ENCODE measurements at places on chromosomes 1 and 21.

DNA sequence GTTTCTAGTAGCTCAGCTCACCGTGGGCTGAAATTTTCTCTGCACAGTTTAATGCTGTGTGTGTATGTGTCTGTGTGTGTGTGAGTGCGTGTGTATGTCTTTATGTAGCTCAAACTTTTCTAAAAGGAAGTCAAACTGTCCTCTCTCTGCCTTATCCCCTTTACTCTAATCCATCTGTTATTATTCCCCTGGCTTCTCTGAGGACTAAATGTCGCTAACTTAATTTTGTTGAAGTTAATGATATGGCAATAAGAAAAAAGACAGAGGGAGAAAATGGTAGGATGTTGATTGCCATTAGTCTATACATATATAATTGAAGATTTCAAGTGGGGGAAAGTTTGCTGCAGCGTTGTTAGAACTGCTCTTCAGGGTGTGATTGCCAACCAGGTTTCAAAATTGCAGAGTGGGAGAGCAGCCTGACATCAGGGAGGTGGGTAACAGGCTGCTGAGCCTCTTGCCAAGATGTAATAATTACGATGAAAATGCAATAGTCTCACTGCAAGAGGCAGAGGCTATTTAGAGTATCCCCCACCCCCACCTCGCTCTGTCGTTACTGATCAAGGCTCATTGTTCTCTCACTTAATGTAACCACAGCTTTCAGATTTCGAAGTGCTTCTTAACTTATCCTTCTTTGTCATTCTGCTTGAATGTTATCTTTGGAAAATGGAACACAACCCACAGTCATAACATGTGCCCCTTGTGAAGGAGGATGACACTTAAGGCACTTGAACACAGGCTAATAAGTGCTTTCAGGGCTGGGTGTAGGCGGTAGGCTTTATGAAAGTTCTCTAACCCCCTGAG lies 559.0 kb upstream of the PLXNA2 start:
- no peaks in the 10 kb centered on the region for H3K36me3 ChIP-seq
- H3K27me3 ChIP-seq, result peaks cover 14% of the 10 kb centered on the region
- H3K27ac ChIP-seq, result no peak overlapping the region
- DNase-seq, result no peak
- H3K4me3 ChIP-seq, result no peak overlapping the region
- no peaks in the 10 kb centered on the region for H3K4me1 ChIP-seq

DNA sequence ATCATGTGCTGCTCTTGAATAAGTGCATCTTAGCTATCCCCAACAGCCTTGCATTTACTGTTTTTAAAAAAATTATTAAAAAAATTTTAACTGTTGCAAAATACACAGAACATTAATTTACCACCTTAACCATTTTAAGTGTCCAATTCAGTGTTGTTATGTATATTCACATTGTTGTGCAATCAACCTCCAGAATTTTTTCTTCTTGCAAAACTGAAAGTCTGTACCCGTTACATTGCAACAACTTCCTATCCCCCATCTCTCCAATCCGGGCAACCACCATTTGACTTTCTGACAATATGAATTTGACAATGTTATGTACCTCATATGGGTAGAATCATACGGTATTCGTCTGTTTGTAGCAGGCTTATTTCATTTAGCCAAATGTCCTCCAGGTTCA lies 83.1 kb downstream of the FMN2 start:
- no peak overlapping the region for H3K27ac ChIP-seq
- H3K4me3 ChIP-seq, result no peak overlapping the region
- H3K36me3 ChIP-seq, result peaks cover 7% of the 10 kb centered on the region
- H3K4me1 ChIP-seq, result peaks cover 4% of the 10 kb centered on the region

GRCh38 chr1:227369102-227369760 lies 50.9 kb upstream of the CDC42BPA start:
- DNase-seq, result peak; percentile 25
- peaks cover 39% of the 10 kb centered on the region for H3K4me1 ChIP-seq
- H3K36me3 ChIP-seq, result no peaks in the 10 kb centered on the region
- no peak overlapping the region for H3K4me3 ChIP-seq

DNA sequence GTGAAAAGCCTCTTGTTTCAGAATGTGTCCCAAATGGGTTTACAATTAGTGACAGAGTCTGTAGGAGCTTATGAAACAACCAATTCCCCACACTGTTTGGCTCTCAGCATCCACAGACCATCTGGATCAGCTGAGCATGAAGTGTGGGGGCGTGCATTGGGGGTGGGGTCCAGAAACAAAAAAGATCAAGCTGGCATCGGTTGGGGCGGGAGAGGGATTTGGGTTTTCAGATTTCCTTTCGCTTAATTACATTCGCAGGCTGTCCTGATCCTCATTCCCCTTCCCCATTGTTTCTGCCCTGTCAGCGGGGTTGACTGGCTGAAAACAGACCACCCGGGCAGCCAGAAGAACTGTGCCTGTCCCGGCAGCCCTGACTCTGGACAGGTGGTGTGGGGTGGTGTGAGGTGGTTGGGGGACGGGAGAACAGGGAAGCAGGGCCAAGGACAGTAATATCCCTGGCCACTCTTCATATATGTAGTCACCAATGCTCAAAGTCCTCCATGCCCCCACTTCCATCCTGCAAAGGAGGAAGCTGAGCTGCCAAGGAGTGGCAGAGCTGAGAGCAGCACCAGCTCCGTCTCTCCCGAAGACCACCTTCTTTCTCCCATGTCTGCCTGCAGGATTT lies 92.0 kb downstream of the IER5 start:
- no peaks in the 10 kb centered on the region for H3K36me3 ChIP-seq
- H3K4me1 ChIP-seq, result peaks cover 10% of the 10 kb centered on the region
- H3K4me3 ChIP-seq, result peak overlapping the region; percentile 11
- peaks cover 48% of the 10 kb centered on the region for H3K27me3 ChIP-seq
- DNase-seq, result peak; percentile 49

DNA sequence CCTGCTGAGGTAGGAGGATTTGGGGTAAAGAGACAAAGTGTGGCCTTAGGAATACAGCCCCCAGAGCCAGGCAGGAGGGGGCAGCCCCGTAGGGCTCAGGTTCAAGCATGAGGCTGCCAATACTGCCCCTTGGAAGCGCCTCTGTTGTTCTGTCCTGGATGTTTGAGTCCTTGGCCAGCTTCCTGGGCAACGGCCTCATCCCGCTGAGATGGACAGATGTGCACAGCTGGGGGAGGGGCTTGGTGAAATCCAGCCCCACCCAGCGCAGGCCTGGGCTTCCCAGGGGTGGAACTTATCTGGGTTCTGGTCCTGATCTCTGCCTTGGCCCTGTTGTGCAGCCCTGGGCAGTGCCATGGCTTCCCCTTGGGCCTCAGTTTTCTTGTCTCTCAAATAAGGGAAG lies 34.8 kb upstream of the MAN1C1 start:
- H3K36me3 ChIP-seq, result no peaks in the 10 kb centered on the region
- H3K4me1 ChIP-seq, result no peaks in the 10 kb centered on the region
- H3K27ac ChIP-seq, result no peak overlapping the region
- no peaks in the 10 kb centered on the region for H3K27me3 ChIP-seq

- no peaks in the 10 kb centered on the region for H3K36me3 ChIP-seq
- H3K27me3 ChIP-seq, result no peaks in the 10 kb centered on the region
- H3K4me3 ChIP-seq, result no peak overlapping the region
- DNase-seq, result no peak
- no peaks in the 10 kb centered on the region for H3K4me1 ChIP-seq
Observed at GRCh38 chr1:110893908-110894490, 21.1 kb downstream of the CD53 start.

- no peak for DNase-seq
- no peaks in the 10 kb centered on the region for H3K36me3 ChIP-seq
- H3K27ac ChIP-seq, result no peak overlapping the region
- no peaks in the 10 kb centered on the region for H3K4me1 ChIP-seq
- H3K4me3 ChIP-seq, result no peak overlapping the region
Observed at GRCh38 chr1:9101510-9102146, 27.3 kb downstream of the GPR157 start.

GRCh38 chr1:88777604-88778149 lies 93.6 kb downstream of the PKN2 start:
- peaks cover 6% of the 10 kb centered on the region for H3K4me1 ChIP-seq
- no peak for DNase-seq
- peaks cover 51% of the 10 kb centered on the region for H3K36me3 ChIP-seq
- H3K4me3 ChIP-seq, result no peak overlapping the region

GRCh38 chr1:244409701-244410100 lies 42.0 kb downstream of the ADSS2 start:
- peaks cover 70% of the 10 kb centered on the region for H3K36me3 ChIP-seq
- H3K27ac ChIP-seq, result peak overlapping the region; percentile 40
- DNase-seq, result no peak
- peaks cover 4% of the 10 kb centered on the region for H3K4me1 ChIP-seq
- no peaks in the 10 kb centered on the region for H3K27me3 ChIP-seq

- no peak for DNase-seq
- peaks cover 1% of the 10 kb centered on the region for H3K4me1 ChIP-seq
- no peaks in the 10 kb centered on the region for H3K27me3 ChIP-seq
- H3K36me3 ChIP-seq, result peaks cover 16% of the 10 kb centered on the region
- no peak overlapping the region for H3K27ac ChIP-seq
Observed at GRCh38 chr1:156203331-156203730, 9.4 kb downstream of the SLC25A44 start.

DNA sequence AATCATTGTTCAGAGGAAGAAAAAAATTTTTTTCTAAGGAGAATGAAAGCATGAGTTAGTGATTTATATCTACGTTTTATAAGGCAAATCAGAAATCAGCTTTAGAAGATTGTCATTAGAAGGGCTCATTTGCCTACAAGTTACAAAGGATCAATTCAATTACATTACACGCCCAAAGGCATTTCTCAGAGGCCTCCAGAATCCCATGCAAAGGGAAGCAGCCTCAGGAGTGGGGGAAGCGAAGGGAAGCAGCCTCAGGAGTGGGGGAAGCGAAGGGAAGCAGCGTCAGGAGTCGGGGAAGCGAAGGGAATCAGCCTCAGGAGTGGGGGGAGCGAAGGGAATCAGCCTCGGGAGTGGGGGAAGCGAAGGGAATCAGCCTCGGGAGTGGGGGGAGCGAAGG lies 206.2 kb downstream of the GREM2 start:
- H3K4me1 ChIP-seq, result no peaks in the 10 kb centered on the region
- no peak overlapping the region for H3K4me3 ChIP-seq
- H3K27ac ChIP-seq, result no peak overlapping the region
- H3K36me3 ChIP-seq, result no peaks in the 10 kb centered on the region

DNA sequence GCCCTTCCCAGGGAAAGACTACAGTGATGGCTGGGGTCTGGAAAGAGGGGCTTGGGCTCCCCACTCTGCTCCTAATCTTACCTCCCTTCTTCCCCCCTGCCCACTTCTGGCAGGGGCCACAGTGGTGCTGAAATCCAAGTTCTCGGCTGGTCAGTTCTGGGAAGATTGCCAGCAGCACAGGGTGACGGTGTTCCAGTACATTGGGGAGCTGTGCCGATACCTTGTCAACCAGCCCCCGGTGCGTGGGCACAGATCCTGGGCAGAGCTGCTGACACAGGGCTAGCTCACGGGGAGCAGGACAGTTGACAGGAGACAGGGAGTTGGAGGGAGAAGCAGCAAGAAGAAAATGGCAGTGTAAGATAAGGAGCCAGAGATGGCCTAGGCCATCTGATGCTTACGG lies 2.4 kb downstream of the SLC27A3 start:
- no peak for DNase-seq
- H3K4me3 ChIP-seq, result no peak overlapping the region

DNA sequence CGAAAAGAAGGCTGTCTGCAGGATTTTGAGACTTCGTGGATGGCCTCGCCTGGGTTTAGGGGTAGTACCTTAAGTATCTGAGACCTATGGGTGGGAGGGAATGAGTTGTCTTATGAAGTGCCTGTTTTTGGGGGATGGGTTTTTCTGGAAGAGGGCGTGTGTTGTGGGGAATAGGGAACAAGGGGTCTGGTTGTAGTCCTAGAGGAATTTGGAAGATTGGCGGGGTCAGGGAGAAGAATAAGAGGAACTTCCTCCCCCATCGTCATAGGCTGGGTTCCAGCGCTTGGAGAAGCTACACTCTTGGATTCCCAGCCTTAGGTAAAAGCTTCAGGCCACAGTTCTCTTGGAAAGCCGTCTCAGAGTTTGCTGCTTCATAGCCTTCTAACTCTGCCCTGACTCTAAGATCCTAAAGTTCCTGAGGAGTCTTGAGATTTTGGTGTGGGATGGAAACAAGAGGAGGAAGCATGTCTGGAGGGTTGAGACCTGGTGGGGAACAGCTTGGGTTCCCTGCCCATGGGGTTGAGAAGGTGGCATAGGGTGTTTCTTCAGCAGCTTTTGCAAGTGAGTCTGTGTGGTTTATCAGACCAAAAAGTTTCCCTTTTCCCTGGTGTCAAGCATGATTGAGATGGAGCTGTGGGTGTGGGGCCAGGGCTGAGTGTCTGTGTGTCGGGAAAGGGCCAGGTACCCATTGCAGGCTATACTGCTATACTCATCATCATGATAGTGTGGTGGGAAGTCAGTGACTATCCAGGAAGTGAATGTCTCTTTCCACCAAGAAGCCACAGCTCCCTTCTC lies 1.8 kb downstream of the VANGL2 start:
- peak overlapping the region; percentile 83 for H3K4me3 ChIP-seq
- DNase-seq, result peak; percentile 56
- peak overlapping the region; percentile 27 for H3K27ac ChIP-seq
- peaks cover 1% of the 10 kb centered on the region for H3K36me3 ChIP-seq
- H3K27me3 ChIP-seq, result no peaks in the 10 kb centered on the region

GRCh38 chr1:62425041-62425440 lies 11.8 kb upstream of the USP1 start:
- DNase-seq, result no peak
- no peak overlapping the region for H3K4me3 ChIP-seq
- H3K27ac ChIP-seq, result no peak overlapping the region

GRCh38 chr1:231248778-231249177 lies 7.8 kb downstream of the GNPAT start:
- H3K27ac ChIP-seq, result no peak overlapping the region
- no peaks in the 10 kb centered on the region for H3K27me3 ChIP-seq
- H3K4me3 ChIP-seq, result no peak overlapping the region
- peaks cover 5% of the 10 kb centered on the region for H3K4me1 ChIP-seq
- H3K36me3 ChIP-seq, result peaks cover 22% of the 10 kb centered on the region

GRCh38 chr1:171794085-171794484 lies 12.6 kb downstream of the METTL13 start:
- peaks cover 10% of the 10 kb centered on the region for H3K4me1 ChIP-seq
- no peak overlapping the region for H3K4me3 ChIP-seq
- no peaks in the 10 kb centered on the region for H3K27me3 ChIP-seq
- peak overlapping the region; percentile 58 for H3K27ac ChIP-seq
- no peak for DNase-seq

DNA sequence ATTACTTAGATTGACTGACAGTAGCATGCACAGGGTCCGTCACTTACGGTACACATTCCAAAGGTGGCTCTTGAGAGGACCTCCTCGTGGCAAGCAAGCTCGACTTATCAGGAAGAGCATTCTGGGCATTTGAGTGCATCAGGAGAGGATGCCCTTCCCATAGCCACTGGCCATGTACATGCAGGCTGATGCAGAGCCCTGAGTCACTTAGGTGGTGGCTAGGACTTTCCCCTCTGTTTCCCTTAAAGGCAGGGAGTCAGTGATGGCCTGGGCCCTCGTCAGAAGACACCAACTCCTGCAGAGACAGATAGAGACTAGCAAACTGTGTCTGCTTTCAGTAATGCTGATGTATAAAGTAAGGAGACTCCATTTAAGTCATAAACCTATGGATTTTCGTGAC lies 12.9 kb downstream of the EXO1 start:
- no peak overlapping the region for H3K4me3 ChIP-seq
- no peaks in the 10 kb centered on the region for H3K36me3 ChIP-seq
- no peak overlapping the region for H3K27ac ChIP-seq
- DNase-seq, result no peak
- H3K27me3 ChIP-seq, result no peaks in the 10 kb centered on the region

Data from osteocyte (in vitro differentiated cells).